ENCODE measurements at places on chromosomes 2 and 18. TPM values are rescaled to one million over a fixed set of nuclear protein-coding genes. Genes with fewer than 3 reads are reported as not detected.

AMER3 gene
- total RNA-seq: not detected

RMDN2 gene
- total RNA-seq: 1.7 TPM

AQP12B gene
- total RNA-seq: not detected

DLX1 gene
- 1.8 TPM for total RNA-seq

CCDC141 gene
- total RNA-seq: not detected
